Motor neuron (in vitro differentiated cells): ENCODE measurements at places on chromosomes 2 and 18. TPM values are rescaled to one million over a fixed set of nuclear protein-coding genes. Genes with fewer than 3 reads are reported as not detected.

Gene POTEJ
- not detected in 2 replicates for total RNA-seq

Gene ZNF519
- total RNA-seq, result 19.6 and 22.7 TPM in 2 replicates

Gene MOGAT1
- not detected in 2 replicates for total RNA-seq

Gene NGEF
- 4.1 and 5.7 TPM in 2 replicates for total RNA-seq

- no peak for ATAC-seq
These were observed 950.6 kb upstream of the LRATD1 start for GRCh38 chr2:13681936-13682335.

GRCh38 chr2:147450661-147451510, 393.9 kb upstream of the ACVR2A start:
- ATAC-seq, result peak; percentile 6

DNA sequence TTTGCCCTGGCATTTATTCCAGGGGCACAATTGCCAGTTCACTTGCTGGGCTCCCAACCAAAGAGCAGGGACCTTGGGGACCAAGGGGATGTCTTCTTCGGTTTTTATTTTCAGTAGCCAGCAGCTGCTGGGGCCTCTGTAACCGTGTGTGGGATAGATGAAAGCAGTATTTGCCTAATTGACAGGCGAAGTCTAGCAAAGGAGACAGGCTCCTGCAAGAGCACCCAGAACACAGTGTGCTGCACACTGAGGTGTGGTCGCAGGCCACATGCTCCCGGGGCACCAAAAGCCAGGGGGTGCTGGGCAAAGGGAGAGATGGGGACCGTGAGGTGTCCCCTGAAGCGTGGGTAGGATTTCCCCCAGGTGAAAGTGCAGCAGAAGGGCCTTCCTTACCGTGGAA, 5.3 kb downstream of the SAG start:
- no peak for ATAC-seq

GRCh38 chr2:30362468-30363081, 84.5 kb upstream of the LCLAT1 start:
- ATAC-seq, result no peak

- ATAC-seq, result peak; percentile 65
These were observed 15.1 kb downstream of the SPTBN1 start for GRCh38 chr2:54471221-54471711.

GRCh38 chr2:30620102-30620501, 173.1 kb downstream of the LCLAT1 start:
- ATAC-seq, result no peak

DNA sequence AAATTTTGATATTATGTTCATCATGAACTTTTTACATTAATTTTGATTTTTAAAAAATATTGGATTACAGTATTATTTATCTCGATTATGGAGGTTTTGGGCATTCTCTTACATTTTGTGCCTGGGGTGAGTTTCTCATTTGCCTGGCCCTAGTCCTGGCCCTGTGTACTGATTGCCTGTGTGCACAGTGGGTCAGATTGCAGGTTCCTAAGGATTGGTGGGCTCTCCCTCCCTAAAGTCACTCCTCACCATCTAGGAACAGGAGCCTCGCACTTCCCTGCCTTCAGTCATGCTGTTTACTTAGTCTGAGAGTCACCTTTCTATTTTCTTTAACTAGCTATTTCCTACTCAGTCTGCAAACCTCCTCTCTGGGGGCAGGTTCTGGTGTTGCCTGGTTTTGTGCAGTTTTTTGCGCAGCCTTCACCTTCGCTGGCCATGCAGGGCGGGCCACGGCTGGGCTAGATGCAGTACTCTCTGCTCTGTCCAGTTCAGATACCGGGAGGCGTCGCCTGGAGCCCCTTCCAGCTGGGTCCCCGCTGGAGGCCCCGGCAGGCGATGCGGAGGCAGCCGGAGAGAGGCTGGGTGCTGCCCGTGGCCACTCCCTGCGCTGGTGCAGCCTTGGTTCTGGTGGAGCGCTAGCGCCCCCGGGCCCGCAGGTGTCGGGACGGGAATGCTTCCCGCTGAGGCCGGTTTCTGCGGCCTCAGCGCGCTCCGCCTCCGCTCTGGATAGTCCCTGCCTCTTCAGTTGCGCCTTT, 23.3 kb upstream of the MC5R start:
- peak; percentile 100 for ATAC-seq

DNA sequence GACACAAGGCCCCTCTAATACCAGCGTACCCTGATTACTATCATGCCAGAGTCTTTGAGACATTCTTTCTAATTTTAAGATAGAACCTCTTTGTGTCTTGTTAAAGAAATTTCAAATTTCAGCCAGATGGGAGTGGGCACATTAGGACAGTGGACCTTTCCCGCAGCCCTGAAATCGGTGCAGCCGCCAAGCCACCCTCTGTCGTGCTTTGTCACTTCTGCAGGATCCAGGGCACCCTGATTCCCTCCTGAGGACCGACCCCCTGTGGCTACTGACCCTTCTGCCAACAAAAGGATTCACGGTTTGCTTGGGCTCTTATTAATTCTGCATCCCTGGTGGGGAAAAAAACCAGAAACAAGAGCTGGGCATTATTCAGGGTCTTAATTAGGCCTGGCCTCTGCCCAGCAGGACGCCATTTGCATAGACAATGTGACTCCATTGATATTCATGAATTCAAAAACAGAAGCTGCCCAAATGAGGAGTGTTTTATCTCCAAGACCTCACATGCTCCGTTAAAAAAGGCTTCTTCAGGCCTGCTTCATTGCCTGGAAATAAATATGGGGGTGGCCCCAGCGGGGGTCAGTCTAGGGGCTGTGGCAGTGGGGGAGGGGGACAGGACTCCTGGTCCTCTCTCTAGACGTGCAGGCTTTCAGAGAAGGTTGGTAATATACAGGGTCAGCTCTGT, 116.9 kb downstream of the ALPK2 start:
- peak; percentile 92 for ATAC-seq
